ENCODE measurements at places on chromosomes 2 and 18.

GRCh38 chr2:33505966-33506365, 29.5 kb downstream of the RASGRP3 start:
- peak; percentile 51 for DNase-seq

- no peak for DNase-seq
These were observed 3.0 kb upstream of the UGT1A9 start for GRCh38 chr2:233668605-233669260.

DNA sequence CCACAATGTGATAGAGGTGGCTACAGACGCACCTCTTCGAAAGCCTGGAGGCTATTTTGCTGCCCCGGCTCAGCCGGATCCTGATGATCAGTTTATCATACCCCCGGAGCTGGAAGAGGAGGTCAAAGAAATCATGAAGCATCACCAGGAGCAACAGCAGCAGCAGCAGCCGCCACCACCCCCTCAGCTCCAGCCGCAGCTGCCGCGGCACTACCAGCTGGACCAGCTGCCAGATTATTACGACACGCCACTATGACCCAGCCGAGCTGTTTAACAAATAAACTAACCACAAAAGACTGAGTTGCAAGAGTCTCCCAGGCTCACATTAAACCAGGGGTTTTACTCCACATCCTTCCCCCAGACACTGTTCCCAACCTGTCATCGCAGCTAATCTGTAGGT, 263.8 kb downstream of the PHLPP1 start:
- DNase-seq: peak; percentile 65

GRCh38 chr2:42464631-42465030, 29.2 kb downstream of the KCNG3 start:
- no peak for DNase-seq

DNA sequence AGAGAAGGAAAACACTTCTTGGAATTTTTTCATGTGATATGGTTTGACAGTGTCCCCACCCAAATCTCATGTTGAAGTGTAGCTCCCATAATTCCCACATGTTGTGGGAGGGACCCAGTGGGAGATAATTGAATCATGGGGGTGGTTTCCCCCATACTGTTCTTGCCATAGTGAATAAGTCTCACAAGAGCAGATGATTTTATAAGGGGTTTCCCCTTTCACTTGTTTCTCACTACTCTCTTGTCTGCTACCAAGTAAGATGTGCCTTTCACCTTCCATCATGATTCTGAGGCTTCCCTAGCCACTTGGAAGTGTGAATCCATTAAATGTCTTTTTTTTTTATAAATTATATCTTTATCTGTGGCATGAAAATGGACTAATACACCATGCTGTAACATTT, 250.7 kb downstream of the LPIN1 start:
- DNase-seq: no peak

DNA sequence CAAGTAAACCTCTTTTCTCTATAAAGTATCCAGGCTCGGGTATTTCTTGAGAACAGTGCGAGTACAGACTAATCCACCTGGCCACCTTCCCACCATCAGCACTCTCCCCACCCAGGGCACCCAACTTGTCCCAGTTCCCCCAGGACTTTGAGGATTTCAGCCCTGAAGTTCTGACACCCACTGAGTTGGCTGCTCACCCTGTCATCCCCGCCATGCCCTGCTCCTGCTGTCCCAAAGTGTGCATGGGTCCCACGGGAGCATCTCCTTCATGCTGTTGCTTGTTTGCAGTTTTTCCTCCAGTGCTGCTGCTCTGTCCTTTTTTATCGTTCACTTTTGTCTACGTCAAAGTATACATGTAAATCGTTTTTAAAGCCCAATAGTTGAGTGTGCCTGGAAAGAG, 273.9 kb downstream of the PHLPP1 start:
- DNase-seq: no peak

DNA sequence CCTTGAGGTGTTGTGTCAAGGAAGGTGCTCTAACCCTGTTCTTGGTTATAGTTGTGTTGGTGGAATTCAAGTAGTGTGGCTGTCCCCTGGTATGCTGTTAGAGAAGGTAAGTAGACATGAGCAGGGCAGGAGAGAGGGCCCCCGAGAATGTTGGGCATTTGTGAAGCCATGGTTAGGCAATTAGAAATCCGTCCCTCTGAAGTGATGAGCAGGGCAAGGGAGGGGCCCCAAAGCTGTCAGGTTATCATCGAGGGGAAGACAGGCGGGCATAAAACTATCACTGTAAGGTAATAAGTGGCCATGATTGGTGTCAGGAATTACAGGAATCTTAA, 5.2 kb downstream of the XRCC5 start:
- DNase-seq: no peak

- DNase-seq: peak; percentile 95
These were observed 125.6 kb downstream of the PLB1 start for GRCh38 chr2:28621172-28622100.

GRCh38 chr18:11747731-11748130, 58.7 kb downstream of the GNAL start:
- DNase-seq: no peak

DNA sequence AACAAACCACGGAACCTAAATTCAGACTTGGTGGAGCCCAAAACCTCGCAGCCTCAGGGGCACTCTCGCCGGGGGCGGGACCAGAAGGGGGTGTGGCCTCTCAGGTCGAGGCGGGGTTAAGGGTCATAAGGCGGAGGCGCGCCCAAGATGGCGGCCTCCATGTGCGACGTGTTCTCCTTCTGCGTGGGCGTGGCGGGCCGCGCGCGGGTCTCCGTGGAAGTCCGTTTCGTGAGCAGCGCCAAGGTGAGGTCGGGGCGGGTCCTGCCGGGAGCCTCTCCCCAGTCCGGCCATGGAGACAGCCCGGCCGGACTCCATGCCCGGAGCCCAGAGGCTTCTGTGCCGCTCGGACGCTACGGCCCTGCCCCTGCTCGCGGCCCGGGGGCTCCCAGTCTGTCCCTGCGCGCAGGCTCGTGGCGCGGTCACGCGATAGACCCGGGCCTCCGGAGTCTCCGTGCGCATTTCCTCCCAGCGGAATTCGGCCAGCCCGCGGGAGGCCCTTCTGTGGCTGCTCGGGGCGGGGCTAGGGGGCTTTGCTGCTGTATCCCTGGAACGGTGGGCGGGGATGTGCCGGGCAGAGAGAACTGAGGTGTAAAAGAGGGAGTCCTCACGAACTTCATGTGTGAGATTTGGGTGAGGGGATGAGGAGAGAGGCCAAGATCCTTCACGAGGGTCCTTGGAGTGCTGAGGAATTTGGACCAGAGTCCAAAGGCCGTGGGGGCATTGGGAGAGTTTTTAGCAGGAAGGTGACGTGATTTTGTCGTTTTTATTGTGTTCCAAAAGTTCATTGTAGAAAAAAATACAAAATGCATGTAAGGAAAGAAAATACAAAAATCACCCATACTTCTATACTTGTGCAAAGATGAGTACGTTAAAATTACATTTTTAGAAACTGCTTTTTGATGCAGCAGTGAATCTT, at the start of gene SMYD5:
Gene SMYD5, plus strand, starts transcription at position 126 of the 916 bp plus-strand sequence. Its CDS starts 22 bp downstream, at position 148.
- peak; percentile 72 for DNase-seq

DNA sequence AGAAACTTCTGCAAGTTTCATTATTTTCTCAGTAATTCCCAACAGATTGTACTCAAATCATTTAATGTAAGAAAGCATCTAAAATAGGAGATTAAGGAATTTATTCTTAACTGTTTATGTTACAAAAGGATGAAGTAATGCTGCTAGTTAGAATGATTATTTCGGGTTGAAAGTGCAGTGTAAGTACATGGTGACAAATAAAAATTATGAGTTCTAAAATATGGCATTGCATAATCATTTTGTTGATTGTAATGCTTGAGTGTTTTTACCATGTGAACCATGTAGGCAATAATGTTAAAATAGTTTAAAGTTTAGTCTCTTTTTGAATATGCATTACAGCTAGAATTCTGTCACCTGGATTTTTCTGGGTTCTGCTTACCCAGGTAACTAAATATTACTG, 149.0 kb upstream of the SP5 start:
- no peak for DNase-seq

- no peak for DNase-seq
These were observed 21.6 kb upstream of the ZNF521 start for GRCh38 chr18:25373432-25374179.

- DNase-seq: no peak
These were observed 109.9 kb upstream of the CD302 start for GRCh38 chr2:159907909-159908308.

- DNase-seq: no peak
These were observed 18.7 kb downstream of the ORC2 start for GRCh38 chr2:200944467-200945394.

- DNase-seq: no peak
These were observed 246.6 kb upstream of the SESTD1 start for GRCh38 chr2:179511105-179511789.

DNA sequence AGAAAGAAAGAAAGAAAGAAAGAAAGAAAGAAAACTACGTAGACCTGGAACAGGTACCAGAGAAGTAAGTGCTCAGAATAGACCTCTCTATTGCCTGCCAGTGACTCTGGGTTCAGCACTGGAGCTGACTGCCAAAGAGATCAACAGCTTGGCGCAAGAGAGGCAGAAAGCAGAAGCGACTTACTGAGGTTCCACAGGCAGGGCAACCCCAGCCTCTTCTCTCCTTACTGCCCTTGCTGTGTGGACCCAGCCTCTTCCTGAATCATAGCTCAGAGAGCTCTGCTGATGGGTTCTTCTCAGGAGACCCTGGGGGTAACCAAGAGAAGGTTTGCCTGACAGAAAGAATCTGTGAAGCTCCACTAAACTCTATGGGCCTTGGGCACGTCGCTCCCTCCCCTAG, 7.1 kb downstream of the CAPN13 start:
- DNase-seq: no peak

GRCh38 chr2:69780921-69781320, 39.0 kb downstream of the ANXA4 start:
- DNase-seq: no peak

- no peak for DNase-seq
These were observed 204.8 kb downstream of the HDAC4 start for GRCh38 chr2:239195992-239196391.

DNA sequence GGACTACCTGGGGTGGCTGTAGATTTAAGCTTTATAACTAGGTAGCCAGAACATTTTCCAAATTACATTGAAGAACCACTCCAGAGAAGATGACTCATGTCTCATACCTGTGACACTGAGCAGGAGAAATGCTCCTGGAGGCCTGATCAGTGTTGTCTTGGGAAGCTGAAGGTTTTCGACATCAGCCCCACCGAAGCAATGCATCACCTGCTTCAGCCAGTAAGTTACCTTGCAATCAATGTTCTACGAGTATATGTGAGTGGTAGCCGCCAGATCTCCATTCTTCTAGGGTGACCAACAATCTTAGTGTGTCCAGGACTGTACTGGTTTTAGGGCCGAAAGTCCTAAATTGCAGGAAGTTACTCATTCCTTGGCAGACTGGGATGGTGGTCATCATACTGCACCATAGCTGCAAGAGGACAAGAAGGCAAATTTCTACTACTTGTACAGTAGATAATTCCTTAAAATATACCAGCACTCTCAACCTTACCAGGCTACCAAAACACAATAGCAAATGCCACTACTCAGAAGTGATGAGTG, 109.3 kb upstream of the LINC00305 start:
- DNase-seq: no peak

- DNase-seq: no peak
These were observed 650.1 kb downstream of the SLC4A3 start for GRCh38 chr2:220277445-220277975.

DNA sequence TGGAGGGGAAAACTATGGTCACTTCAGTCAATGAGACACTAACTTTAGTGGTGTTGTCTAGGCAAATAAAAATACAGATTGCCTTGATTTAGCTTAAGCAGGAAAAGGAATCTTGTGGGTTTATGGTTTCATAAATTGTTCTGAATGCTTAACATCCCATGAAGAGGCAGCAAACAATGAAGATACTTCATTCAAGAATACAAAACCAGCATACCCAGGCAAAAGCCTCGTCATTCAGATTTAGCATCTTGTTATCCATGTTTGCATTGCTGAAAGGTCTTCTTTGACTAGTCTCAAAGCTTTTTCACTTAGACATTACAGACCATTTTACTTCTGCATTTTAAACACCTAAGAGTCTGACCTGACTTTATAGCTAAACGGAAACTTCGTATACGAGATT, 272.7 kb upstream of the FSHR start:
- DNase-seq: no peak

Data from caudate nucleus (tissue), 63 donors.